Hepatocyte (in vitro differentiated cells): ENCODE measurements at places on chromosomes 11 and 22.
A peak's percentile ranks its signal among the peaks of the same experiment; 100 is the strongest.

GRCh38 chr11:62689421-62690183 is at the start of gene LRRN4CL:
Gene LRRN4CL (minus strand): TSS chr11:62689530. CDS start chr11:62688508, 1,022 bp downstream.
- DNase-seq: peak; percentile 60

- DNase-seq: no peak
Measured at GRCh38 chr11:46117842-46118241, 3.4 kb downstream of the PHF21A start.

DNA sequence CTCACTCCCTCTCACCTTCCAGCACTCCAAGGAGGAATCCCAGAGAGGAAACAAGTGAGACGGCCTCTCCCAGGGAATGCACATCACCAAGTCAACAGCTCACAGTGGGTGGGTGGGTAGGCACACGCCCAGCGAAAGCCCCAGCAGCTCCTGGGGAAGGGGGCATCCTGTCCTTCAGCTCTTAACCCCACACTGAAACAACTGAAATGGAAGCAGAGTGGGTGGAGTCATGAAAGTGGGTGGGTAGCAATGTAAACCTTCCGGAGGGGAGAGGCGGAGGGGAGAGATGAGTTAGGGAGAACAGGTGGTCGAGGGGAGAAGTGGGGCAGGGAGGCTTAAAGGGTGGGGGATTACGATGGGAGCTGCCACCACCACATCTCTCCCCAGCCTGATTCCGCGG is 5.4 kb downstream of the MCHR1 start:
- no peak for DNase-seq

DNA sequence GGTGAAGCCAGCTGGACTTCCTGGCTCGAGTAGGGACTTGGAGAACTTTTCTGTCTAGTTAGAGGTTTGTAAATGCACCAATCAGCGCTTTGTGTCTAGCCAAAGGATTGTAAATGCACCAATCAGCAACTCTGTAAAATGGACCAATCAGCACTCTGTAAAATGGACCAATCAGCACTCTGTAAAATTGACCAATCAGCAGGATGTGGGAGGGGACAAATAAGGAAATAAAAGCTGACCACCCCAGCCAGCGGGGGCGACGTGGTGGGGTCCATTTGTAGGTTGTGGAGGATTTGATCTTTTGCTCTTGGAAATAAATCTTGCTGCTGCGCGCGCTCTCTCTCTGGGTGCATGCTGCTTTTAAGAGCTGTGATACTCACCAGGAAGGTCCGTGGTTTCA is 202.9 kb downstream of the MIAT start:
- DNase-seq: no peak

- no peak for DNase-seq
Measured at GRCh38 chr11:16093889-16094653, 262.3 kb downstream of the SOX6 start.

DNA sequence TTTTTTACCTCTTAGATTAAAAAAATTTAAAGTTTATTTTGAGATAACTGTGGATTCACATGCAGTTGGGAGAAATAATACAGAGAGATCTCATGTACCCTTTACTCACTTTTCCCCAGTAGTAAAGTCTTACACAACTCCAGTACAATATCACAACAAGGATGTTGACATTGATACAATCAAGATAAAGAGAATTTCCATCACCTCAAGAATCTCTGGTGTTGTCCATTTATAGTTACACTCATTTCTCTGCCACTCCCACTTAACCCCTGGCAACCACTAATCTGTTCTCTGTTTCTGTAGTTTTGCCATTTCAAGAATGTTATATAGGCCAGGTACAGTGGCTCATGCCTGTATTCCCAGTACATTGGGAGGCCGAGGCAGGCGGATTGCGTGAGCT is 10.5 kb upstream of the ZBED5 start:
- DNase-seq: no peak

DNA sequence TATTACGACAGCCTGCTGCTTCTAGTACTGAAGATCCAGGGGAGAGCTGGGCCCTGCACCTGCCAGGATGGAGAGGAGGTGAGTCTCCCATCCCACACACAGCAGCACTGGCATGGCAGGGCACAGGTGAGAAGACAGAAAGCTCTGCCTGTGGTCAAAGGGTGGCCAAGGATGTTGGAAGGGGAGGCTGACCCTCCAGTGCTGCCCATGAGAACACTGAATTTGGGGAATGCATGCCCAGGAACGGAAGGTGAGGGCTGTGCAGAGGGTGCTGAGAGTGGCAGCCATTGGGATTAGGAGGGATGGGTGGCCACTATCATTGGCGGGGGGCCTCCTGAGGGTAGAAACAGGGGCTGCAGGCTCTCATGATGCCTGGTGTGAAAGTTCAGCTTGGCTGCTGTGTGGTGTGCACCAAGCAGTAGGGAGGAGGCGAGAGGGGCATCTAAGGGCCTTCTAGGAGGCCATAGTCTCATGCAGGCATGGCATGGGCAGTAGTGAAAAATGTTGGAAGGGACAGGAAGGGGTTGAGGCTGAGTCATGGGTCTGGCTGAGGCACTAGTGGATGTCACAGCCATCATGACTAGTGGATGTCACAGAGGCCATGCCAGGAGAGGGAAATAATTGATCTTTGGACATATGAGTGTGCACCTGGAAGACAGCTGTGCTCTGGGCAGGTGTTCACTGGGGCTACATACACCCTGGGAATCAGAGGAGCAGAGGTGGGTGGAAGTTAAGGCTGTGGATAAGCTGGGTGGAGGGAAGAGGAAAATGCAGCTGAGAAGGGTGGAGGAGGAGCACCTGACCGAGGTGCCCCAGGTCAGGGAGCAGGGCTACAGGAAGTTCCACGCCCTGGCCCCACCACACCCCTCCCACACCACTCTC is 2.5 kb upstream of the LRRC74B start:
- no peak for DNase-seq

GRCh38 chr11:16456366-16456765 is 100.0 kb upstream of the SOX6 start:
- no peak for DNase-seq

DNA sequence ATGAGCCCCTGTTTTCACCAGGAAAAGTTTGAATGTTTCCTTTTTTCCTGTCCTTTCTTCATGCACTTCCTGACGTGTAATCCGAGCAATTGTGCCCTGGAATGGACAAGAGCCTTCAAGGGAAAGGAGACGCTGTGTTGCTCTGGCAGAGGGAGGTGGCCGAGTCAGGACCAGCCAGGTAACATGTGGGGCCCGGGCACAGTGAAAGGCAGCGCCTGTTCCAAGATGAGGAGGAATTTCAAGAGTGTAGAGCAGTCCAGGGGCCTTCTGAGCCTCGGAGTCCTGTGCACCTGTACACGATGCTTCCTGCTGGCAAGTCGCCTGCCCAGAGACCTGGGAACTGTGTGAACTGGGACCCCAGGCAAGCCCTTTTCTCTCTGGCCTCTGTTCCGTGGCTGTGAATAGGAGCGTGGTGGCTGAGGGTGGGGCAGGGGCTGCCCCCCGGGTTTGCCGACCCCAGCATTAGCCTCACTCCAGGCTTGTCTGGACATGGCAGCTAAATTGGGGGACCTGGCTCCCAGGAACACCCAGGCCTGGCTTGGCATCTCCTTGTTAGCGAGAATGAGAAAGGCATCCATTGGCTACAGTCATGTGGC is 92.0 kb downstream of the MYEOV start:
- no peak for DNase-seq

- DNase-seq: no peak
Measured at GRCh38 chr11:115202074-115202473, 302.1 kb downstream of the CADM1 start.

DNA sequence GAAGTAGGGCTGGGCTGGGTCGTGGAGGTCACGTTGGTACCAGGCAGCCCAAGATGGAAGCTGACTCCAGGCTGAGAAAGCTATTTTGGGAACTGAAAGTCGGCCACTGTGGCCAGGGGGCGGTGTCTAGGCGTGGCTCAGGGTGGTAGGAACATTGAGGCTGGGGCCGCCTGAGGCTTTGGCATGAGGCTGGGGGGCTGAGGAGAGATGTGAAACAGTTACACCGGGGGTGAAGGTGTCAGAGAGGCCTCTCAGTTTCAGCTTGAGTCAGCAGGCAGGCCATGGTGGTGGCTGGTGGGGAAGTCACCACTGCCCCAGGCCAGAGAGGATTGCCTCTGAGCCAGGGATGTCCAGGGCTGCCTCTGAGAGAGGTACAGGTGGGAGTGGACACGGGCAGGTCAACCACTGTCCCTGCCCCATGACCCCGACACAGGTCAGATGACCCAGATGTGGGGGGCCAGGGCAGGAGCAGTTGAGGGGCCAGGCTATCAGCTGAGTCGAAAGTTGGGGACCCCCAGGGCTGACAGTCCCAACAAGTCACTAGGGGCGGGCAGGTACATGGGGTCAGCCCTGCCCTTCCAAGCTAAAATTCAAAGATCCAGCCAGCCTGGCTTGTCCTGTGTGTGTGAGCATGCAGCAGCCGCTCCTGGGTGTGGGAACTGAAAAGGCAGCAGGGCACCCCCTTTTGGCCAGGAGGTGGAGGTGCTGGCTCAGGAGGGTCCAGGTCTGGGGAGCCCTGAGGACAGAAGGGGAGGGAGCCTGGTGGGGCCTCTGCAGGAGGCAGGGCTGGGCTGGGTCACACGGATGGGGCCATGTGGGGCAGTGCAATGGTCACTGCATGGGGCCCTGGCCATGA is 7.2 kb downstream of the KCNK7 start:
- peak; percentile 73 for DNase-seq

GRCh38 chr11:68099474-68100405 is 21.4 kb downstream of the CHKA start:
- DNase-seq: peak; percentile 49

GRCh38 chr11:126476977-126477376 is 121.5 kb downstream of the ST3GAL4 start:
- DNase-seq: no peak

GRCh38 chr11:861105-861479 is 18.4 kb downstream of the TSPAN4 start:
- DNase-seq: no peak

DNA sequence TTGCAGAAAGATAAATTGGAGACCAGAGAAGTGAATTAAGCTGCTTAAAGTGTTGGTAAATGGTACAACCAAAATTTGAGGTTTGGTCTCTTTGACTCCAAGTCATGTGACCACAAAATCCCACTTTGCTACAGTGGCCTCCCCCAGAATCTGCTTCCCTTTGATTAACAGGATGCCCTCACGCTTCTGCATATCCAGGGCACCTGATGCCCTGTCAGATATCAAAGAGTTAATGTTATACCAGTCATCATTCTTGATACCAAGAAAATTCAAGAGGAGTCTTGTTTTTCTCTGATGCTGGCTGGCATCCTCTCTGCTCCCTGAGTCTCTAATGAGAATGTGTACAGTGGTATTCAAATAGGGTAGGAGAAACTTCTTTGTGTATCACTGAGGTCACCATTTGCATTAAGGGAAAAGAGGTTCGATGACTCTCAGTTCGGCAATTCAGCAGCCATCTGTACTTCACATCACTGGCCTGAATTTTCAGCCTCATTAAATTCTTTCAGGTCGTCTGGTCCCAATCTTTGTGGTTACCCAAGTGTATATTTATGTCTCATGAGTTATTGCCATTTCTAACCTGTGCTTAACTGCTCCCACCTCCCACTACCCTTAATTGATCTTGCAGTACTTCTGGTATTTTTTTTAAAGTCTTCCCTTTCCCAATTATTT is 73.9 kb downstream of the BDNF start:
- DNase-seq: no peak

DNA sequence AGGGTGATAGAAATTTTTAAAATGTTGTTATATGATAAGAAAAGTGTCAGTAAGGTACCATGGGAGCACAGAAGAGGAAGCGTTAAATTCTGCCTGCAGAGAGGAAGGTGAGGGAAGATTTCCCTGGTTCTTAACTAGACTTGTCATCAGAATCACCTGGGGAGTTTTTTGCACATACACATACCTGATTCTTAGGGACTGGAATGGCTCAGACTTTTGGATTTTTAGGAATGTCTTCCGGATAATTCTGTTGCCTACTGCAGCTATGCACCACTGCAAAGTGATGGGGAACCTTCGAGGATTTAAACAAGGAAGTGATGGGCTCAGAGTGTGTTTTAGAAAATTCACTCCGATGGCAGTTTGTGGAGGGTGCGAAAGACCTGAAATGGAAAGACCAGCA is 21.9 kb downstream of the STX3 start:
- DNase-seq: no peak

DNA sequence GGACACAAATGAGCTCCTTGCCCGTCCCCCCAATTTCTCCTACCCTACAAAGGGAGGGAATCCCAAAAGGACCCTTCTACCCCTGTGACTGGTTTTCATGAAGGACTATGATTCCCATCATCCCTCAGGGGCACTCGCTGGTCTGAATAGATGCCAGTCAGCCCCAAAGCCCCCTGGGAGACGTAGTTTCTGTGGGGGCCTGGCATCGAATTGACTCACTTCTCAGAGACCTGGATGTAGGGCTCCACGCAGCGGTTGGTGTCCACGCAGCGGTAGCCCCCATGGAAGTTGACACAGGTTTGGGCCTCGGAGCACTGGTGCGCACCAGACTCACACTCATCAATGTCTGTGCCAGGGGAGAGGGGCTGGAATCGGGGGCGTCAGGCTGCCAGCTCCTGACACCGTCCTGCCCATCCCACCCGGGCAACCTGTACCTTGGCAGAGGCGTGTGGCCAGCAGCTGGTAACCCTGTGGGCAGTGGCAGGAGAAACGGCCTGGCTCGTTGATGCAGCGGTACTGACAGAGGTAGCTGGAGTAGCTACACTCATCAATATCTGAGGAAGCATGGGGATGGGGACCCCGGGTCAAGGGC is 4.4 kb downstream of the EFEMP2 start:
- DNase-seq: no peak

GRCh38 chr11:72585762-72586311 is 88.4 kb downstream of the PDE2A start:
- DNase-seq: peak; percentile 86

GRCh38 chr22:16962501-16962900 is 45.5 kb downstream of the GAB4 start:
- no peak for DNase-seq

GRCh38 chr11:11582011-11582701 is 39.6 kb downstream of the GALNT18 start:
- DNase-seq: no peak

DNA sequence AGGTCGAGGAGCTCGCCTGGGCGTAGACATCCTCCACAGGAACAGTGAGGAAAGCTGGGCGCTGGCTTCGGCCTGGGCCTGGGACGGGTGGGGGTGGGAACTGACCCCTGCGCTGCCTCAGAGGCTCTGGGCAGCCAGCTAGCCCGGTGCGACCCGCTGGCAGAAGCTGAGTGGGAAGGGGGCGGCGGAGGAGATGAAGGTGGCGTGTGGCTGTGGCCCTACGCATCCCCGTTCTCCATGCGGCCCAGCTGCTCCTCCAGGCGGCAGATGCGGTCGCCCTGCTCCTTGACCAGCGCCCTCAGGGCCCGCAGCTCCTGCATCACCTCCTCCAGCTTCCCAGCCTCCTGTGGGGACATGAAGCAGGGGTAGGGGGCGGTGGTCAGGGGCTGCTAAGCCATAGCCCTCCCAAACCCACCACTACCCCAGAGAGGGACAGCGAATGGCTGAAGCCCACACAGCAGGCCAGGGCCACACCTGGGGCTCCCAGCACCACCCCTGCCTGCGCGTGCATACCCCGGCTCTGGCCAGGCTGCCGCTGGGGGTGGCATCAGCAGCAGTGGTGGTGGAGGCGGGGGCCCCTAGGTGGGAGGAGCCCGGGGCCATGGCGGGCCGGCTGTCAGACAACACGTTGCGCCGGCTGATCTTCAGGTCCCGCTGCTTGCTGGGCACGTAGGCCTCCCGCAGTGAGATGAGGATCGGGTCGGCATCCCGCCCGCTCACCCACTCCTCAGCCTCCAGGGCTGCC is 848 bp upstream of the PTPRCAP start:
- no peak for DNase-seq
